Effector memory CD4-positive, alpha-beta T cell (primary cell): ENCODE measurements at places on chromosomes 16 and 17.

GRCh38 chr16:86819533-86819892 is 241.2 kb downstream of the FOXL1 start:
- DNase-seq: no peak

GRCh38 chr16:69180011-69180338 is 7.0 kb upstream of the SNTB2 start:
- no peak for DNase-seq

GRCh38 chr17:77692571-77693161 is 265.8 kb upstream of the TNRC6C start:
- no peak for DNase-seq

DNA sequence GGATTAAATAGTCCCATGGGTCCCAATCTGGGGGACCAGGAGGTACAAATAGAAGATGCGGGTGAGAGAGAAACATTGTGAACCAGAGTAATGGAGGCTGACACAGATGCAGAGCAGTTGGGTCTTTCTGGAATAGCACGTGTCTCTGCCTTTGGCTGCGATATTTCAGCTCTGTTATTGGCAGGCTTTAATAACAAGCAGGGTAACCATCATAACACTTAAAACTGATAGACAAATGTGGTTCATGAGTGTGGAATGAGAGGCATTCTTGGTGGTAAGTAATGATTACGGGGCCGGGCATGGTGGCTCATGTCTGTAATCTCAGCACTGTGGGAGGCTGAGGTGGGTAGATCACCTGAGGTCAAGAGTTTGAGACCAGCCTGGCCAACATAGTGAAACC is 110.3 kb downstream of the SNX29 start:
- DNase-seq: no peak

GRCh38 chr17:73452009-73452408 is 140.2 kb upstream of the CDC42EP4 start:
- DNase-seq: no peak

DNA sequence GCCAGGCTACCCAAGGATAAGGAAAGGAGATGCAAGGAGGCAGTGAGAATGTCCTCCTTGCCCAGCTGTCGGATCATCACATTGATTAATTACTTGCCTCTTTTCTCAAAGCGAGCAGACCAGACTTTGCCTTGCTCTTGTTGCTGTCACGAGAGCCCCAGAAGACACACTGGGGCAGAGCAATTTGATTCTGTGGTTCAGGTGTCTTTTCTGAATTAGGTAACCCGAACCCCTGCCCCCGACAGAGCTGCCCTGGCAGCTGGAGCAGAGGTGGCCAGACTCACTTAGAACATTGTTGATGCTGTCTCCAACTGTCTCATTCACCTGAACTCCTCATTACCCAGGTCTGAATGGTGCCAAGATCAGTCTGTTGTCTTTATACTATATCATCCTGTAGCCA is 34.3 kb downstream of the VAT1L start:
- DNase-seq: no peak

DNA sequence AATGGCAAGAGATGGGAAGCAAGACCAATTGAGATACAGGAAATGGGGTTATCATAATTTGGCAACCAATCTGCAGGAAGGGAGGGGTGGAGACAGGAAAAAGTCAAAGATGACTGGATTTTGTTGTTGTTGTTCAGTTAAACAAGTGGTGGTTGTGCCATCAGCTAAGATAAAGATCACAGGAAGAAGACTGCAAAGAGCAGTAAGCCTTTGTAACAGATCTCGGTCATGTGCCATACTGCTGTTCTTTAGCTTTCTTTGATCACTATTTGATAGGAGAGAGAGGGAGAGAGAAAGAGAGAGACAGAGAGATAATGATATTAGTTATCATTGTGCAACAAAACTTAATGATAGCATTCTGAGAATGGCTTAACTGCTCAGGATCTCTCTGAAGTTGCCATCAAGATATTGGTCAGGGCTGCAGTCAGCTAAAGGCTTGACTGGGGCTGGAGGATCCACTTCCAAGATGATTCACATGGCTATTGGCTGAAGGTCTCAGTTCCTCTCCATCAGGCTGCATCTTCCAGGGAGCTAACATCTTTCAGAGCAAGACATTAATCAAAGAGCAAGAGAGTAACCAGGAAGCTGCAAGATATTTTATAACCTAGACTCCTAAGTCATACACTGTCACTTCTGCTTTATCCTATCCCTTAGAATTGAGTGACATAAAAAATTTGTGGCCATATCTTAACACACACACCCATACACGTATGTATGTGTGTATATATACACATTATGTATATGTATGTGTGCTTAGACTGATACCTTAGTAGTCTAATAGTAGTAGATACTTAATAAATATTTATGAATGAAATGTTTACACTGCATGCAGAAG is 405.0 kb downstream of the SHISA9 start:
- DNase-seq: no peak

DNA sequence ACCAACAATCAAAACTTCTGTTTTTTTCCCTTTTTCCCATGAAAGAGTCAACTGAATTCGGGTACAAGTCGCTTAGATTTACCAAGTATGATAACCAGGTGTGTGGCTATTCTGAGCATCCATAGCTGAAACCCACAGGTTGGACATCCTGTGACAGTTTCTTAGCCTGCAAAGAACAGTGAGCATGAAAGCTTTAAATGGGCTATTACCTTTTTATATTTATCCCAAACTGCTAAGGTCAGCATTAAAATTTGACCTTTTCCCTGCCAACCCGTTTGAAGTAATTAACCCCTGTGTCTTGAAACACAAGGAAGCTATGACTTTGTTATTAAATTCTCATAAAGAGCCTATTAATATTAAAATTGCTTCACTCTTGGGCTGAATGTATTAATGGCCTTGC is 1065.0 kb upstream of the RBFOX1 start:
- DNase-seq: no peak

DNA sequence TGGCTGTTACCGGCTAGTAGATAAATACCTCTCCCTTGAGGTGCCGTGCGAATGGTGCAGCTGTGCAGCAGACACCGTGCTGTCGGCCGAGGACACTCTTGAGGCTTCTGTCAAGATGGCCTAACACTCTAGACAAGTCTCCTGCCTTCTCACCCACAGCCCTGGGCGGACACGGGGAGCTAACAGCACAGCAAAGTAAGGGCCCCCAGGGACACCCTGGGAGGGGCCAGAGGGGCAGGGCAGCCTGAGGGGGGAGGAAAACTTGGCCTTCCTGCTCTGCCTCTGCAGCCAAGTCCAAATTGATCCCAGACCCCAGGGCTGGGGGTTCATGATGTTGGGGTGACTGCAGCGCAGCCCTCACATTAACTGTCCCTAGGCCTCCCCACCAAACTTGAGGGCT is 210.2 kb downstream of the RPTOR start:
- DNase-seq: no peak

GRCh38 chr16:83831456-83831987 is 23.7 kb downstream of the HSBP1 start:
- no peak for DNase-seq

GRCh38 chr16:1497014-1497598 is 3.9 kb downstream of the TELO2 start:
- DNase-seq: no peak

DNA sequence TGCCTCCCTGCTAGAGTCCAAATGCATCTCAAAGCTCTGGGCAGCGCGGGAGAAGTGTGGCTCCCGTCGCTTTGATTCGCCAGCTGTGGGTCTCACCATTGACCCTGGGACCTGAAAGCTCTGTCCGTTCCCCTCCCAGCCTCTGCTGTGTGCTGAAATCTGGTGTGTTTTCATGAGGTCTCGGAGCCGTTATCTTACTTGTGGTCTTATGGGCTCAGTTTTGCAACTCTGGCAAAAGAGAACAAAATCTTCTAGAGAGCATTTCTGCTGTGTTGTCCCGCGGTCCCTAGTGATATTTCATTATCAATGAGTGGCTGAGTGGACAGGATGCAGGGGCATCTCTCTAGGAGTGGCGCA is 13.3 kb downstream of the CRISPLD2 start:
- no peak for DNase-seq

DNA sequence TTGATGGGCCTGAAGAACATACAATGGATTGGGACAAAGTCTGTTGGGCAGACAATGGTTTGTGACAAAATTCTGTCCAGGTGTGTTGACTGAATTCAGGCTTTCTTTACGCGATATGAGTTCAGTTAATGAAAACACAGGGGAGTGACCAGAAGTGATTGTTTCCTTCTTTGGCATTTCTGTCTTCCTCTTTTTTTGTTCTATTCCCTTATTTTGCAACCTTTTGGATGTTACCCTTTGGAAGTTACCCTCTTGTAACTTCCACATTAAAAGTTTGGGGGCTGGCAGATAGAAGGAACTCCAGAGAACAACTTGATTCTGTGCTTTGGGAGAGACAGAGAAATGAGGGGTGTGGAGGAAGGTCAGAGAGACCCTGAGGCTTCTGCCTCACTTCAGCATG is 126.7 kb downstream of the PITPNC1 start:
- DNase-seq: no peak

DNA sequence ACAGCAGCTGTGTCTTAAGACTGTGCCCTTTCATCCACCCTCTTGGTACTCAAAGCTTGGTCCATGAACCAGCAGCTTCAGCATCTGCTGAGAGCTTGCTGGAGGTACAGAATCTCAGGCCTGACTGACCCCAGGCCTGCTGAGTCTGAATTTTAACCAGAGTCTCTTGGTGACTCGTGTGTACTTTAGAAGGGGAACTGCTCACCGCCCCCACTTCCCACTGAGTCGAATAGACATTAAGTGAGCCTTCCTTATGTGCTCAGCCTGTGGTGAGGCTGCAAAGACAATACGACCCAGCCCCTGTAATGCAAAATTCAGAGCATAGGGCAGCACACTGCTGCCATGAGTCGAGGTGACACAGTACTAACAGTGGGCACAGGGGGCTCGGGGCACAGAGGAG is 662.8 kb downstream of the WWOX start:
- no peak for DNase-seq

DNA sequence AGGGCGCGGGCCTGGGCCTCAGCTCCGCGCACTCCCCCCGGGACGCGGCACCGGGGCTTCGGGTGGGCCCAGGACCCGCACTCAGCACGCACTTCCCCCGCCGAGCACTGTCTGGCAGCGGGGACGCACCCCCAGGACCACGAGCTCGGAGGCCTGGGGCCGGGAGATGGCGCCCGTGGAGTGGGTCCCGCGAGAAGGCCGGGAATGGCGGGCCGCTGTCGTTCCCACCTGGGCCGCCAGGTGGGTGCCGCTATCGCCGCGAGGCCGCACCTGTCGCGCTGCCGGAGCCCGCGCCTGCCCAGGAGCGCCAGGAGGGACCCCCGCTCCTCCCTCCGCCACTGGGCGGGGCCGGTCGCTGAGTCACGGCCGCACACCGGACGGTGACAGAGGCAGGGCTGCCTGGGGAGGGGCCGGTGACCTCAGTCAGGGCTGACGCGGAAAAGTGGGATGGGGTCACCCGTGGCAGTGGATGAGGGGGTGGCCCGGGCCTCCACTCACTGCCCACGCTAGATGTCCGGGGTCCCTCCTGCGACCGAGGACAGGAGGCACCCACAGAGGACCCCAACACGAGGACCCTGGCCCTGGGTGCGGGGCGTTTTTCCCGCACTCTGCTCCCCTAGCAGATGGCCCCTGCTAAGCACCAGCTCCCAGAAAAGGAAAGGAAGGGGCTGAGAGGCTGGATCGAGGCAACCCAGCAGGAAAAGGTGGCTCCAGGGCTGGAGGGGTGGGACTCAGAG is 6.9 kb upstream of the ACTG1 start:
- peak; percentile 66 for DNase-seq

- no peak for DNase-seq
Measured at GRCh38 chr16:87685766-87686165, 80.0 kb downstream of the KLHDC4 start.

GRCh38 chr16:53892155-53892554 is 188.2 kb downstream of the FTO start:
- no peak for DNase-seq

GRCh38 chr17:74157366-74157765 is 46.1 kb upstream of the RPL38 start:
- DNase-seq: no peak

DNA sequence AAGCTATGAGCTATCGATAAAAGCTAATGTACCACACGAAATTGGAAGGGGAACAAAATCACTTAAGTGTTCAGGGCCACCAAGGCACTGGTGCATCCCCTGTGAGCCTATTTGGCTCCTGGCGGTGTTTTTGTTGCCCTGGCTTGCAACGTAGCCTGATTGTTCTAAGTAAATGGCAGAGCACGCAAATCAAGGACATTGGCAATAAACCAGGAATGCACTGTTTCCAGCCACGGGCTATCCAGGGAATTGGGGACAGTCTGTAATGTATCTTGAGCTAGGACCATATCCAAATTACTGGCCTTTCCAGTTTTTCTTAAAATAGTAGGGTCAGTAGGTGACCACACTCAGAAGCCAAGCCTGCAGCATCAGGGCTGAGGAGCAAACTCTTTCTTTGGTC is 734.0 kb downstream of the MAF start:
- DNase-seq: no peak

- DNase-seq: no peak
Measured at GRCh38 chr17:45170931-45171337, 9.3 kb downstream of the HEXIM2 start.

GRCh38 chr17:19321481-19322128 is 40.9 kb downstream of the B9D1 start:
- DNase-seq: no peak

DNA sequence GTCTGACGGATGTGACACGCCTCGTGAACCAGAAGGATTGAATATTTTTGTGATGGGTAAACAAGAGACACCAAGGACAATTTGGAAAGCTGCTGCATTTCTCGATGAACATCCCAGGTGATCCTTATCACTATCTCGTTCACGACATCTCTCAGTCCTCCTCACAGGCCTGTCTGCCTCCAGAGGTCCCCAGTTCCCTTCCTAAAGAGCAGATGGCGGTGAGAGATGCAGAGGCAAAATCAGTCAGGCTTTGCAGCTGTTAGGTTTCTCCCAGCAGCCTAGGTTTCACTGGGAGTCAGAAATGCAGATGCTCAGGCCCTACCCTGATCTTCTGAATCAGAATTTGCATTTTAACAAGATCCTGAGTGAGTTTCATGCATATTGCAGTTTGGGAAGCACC is 23.6 kb downstream of the SCPEP1 start:
- no peak for DNase-seq

DNA sequence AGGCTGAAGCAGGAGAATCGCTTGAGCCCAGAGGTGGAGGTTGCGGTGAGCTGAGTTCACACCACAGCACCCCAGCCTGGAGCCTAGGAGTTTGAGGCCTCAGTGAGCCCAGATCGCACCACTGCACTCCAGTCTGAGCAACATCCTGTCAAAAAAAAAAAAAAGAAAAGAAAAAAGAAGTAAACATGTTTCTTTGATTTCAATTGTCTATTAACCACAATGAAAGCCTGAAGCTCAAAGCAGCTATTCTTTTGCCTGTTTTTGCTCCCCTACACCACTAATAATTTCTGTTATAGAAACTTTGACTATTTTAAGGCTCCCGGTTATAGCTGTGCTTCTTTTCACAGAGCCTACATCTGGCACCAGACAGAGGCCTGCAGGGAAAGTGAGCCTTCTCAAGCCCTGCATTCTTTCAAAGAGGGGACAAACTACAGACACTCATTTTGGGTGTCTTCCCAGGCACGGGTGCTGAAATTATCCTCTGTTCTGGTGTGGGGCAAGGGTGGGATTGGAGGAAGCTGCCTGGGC is 14.2 kb upstream of the SLC52A1 start:
- peak; percentile 69 for DNase-seq
